ENCODE measurements at places on chromosomes 7 and 10.

DNA sequence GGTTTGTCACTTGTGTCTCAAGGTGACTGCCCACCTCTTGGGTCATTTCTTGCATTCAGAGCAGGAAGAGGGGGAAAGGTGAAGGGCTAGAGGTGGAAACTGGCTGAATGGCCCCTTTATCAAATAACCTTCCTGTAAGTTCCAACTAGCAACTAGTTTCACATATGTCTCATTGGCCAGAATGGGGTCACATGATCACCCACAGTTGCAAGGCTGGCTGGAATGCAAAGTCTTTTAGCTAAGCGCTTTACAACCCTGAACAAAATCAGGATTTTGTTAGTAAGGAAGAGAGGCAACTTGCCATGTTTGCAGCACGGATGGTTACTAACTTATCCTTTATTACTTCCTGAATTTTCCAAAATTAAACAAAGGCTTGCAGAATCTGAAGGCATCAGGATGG, 156.3 kb downstream of the EMX2 start:
- no peak for DNase-seq

DNA sequence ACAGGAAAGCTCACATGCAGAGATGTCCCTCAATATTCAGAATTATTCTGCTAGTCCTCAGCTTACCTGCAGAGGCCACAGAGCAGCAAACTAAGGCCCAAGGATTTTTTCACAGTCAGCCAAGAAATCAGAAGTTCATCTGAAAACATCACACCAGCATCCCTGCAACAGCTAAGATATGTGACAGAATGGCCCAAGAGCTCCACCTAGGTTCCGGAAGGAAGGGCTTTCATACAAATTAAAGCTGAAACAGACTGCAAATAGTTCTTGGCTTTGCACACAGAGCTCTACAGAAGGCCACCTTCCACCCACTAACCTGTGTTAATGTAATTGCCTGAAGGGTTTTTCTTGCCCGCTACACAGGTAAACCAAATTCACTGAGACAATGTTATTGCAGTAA, 438.8 kb upstream of the C7orf33 start:
- DNase-seq: no peak

DNA sequence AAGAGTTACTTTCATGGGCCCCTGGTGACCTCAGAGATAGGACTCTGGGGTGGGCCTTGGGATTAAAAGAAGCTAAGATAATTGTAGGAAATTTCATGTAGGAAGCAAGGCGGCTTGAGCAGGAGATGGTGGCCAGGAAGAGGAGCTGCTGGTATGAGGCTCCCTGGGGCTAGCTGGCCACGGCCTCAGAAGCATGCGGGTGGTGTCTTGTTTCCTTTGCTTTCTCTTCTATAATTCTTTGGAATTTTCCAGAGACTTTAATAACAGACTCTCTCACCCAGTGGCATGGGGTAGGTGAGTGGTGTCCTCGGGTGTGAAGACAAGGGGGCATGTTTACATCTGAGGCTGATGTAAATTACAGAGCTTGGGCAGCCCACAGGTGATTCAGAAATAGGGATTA, 41.9 kb upstream of the KDM7A start:
- DNase-seq: no peak

DNA sequence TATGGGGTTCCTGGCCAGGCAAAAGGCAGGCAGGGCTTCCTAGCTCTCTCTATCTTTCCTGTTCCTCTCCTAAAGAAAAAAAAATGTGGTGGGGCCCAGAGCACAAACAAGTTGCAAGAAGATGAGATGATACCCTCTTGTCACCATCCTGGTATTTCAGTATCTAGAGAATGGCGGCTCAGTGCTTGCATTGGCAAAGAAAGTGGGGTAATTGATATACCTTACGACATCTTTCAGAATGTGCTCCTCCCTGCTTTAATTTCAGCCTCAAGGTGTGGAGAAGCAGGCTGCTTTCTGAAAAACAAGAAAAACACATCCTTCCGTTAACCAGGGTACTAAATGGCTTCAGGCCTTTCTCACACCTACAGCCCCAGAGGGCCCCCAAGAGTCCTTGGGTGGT, 34.5 kb upstream of the CUX1 start:
- DNase-seq: no peak

GRCh38 chr7:91852263-91852741, 28.2 kb downstream of the MTERF1 start:
- DNase-seq: peak; percentile 33

GRCh38 chr7:139479620-139480019, 3.9 kb downstream of the KLRG2 start:
- DNase-seq: no peak

DNA sequence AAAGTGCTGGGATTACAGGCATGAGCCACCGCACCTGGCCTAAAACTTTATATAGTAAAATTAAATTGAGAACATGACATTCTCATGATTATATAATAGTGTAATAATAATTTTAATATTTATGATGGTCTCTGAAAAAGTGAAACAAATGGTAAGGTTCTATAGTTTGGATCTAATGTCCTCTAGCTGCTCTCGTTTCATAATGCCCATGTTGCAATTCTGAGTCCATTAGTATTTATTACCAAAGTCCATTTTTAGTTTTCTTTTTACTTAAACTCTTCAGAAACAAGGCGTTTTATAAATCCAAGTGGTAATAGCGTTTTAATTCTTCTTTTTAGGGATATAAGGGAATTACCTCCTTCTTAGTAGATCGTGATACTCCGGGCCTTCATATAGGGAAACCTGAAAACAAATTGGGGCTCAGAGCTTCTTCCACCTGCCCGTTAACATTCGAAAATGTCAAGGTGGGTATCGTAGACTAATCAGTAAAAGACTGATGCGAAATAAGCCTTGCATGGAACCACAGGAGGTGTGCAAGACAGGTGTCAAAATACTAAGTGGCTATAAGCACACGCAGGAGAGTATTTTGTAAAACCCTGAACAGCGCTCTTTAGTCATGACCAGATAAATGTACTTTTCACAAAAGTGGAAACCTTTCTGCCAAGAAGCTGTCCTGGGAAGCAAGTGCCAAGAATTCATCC, 34.1 kb downstream of the ACADSB start:
- no peak for DNase-seq

GRCh38 chr10:124827474-124827873, 25.9 kb downstream of the ABRAXAS2 start:
- no peak for DNase-seq

GRCh38 chr10:84114088-84114667, 25.1 kb upstream of the GHITM start:
- DNase-seq: no peak

DNA sequence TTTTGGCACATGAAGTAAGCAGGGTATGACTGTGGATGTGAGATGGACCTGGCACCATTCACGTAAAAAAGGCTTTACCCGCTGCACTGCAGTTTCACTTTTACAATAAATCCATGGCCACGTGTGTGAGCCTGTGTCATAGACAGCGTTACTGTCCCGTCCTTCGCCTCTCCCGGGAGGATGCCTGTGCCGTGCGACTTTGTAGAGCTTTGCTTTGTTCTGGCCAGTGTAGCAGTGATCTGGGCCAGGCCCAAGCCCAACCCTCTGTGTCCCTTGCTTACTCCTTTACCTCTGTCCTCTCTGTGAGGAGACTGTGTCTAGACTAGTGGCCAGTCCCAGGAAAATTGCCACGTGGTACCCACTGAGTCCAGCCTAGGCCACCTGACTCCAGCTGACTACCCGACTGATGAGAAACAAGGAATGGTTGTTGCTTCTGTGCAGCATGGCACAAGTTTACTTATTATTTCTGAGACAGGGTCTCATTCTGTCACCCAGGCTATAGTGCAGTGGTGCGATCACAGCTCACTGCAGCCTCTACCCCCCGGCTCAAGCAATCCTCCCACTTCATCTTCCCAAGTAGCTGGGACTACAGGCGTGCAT, 48.1 kb downstream of the JAKMIP3 start:
- DNase-seq: no peak

DNA sequence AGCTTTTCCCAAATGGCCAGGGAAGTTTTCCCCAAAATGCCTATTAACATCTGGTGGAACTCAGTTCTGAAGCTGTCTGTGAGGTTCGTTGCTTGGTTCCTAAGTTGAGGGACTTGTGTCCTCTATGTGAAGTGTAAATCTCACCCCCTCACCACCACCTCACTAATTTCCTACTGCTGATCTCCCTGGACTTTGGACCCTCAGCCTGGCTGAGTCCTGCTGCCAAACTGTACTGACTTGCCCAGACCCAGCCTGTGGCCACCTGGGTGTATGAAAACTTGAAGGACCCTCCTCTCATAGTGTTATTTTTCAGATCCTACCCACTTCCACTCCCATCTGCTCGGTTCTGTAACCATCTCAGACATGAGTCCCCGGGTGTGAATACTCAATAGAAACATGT, 94.9 kb downstream of the MET start:
- no peak for DNase-seq

DNA sequence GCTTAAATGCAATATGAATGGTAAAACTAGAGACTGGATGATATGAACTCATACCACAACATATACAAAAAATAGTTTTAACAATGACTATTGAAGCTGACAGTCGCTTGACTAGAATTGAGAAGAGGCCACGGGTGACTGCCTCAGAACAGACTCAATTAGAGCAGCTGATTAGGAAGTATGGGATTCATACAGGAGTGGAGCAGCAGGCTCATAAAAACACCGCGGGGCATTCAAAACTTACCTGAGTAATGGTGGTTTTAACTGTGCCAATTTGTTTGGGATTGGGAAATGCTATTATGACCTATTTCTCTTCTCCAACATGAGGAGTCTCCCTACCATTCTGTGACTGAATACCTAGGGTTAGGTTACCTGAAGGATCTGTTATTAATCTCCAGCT, 2.1 kb downstream of the CADPS2 start:
- peak; percentile 90 for DNase-seq

- no peak for DNase-seq
Observed at GRCh38 chr10:12529976-12530375, 180.6 kb downstream of the CAMK1D start.

DNA sequence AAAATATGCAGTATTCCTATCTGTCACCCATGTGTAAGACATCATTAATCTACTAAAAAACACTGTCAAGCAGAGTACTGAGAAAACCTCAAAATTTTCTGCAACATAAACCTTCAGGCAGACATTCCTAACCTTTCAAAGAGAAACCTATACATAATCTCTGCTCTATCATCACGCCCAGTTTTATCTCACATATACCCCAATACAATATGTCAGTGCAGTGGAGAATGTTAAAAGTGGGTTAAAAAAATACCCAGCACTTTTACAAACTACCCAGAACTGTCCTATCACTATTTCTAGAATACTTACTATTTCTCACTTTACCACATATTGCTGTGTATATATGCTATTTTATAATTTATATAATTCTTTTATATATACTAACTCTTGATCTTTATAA, 922.0 kb upstream of the SORCS1 start:
- no peak for DNase-seq

DNA sequence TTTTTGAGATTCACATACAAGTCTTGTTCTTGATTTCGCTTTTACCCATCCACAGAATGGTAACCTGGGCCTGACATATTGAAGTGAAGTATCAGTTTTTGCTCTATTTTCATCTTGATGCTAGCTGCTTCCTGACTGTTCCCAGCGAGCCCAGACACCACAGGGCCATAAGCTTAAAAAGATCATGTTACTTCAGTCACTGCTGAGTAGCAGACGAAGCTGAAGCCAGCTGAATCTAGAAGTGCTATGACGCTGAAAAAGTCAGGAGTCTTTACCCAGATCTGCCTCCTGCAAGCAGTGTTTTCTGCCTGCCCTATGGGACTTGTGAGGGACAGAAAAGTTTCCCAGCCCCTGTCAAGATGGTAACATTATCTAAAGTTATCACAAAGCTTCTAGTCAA, 2.7 kb upstream of the PRXL2A start:
- DNase-seq: no peak

DNA sequence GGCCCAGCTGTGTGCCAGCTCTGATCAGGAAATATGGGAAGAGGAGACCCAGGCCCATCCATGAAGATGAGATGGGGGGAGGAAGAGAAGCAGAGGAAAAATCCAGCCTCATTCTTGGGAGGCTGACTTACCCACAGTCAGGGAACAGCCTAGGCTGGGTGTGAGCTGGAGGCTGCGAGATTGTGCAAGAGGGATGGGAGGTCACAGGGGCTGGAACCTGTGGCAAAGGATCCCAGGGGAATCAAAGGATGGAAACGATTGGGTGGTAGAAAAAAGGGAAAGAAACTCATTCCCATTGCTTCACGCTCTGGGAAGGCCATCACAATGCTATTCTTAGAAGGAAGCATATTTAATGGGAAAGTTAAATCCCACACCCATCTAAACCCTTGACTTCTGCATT, 26.7 kb upstream of the CRHR2 start:
- no peak for DNase-seq

GRCh38 chr7:102119213-102119651, 167.4 kb upstream of the SH2B2 start:
- no peak for DNase-seq

DNA sequence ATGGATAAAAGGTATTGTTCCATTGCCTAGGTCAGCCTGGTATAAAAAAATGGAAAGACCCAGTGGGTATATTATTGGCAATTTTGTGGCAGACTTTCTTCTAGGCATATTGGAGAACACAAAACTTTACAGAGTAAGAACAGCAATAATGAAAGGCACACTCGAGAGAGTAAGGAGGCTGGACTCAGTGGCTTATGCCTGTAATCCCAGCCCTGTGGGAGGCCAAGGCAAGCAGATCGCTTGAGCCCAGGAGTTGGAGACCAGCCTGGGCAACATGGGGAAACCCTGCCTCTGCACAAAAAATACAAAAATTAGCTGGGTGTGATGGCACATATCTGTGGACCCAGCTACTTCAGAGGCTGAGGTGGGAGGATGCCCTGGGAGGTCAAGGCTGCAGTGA, 158.2 kb downstream of the FAM107B start:
- DNase-seq: no peak

- DNase-seq: no peak
Observed at GRCh38 chr10:42951486-42952251, 125.2 kb upstream of the RET start.

GRCh38 chr7:149637911-149638565, 135.3 kb downstream of the ZNF467 start:
- no peak for DNase-seq

- peak; percentile 84 for DNase-seq
Observed at GRCh38 chr7:22726907-22727713, at the start of gene IL6. Gene IL6 (plus strand): TSS chr7:22727200. CDS start chr7:22727263, 63 bp downstream.

- DNase-seq: peak; percentile 56
Observed at GRCh38 chr10:84783386-84783785, 455.0 kb downstream of the CCSER2 start.

DNA sequence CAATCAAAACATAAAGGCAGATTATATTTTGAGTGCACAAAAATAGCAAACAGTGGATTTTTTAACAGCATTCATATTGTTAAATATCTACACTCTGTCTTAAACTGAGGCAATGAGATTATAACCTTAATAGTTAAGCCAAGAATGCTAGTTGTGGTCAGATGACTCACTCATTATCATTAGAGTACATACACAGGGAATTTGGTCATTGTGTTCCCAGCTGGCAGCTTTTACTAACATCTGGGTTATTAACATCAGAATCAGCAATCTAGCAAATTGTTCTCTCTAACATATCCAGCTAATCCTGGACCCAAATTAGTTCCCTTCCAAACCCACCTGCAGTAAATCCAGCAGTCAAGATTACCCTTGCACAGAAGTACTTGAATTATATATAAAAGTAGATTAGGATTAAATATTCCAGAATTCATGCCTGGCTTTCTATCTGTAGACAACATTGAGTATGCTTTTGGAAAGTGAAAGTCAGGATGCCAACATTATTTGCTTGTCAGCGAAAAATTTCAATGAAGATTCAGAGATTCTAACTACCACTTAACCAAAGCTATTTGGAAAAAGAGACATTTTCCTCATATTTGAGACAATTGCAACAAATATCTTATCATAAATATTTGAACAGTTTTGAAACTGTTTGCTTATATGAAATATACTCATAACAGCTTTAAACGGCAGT, 1035.6 kb upstream of the PHF14 start:
- peak; percentile 10 for DNase-seq

GRCh38 chr7:122626785-122627184, 72.1 kb downstream of the RNF133 start:
- peak; percentile 83 for DNase-seq
